ENCODE measurements at places on chromosomes 3 and 15. TPM values are rescaled to one million over a fixed set of nuclear protein-coding genes. Genes with fewer than 3 reads are reported as not detected.

DNA sequence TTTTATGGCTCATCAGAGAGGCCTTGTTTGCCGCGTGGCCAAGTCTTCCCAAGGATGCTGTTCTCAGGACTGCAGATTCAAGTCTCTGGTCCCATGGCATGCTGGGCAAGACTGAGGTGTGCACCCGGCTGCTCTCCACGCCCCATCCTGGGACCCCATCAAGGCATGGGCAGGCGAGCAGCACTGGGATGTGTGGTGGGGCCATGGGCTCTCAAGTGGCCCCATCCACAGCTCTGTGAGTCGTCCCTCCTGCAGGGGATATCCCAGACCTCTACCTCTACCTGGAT is 13.1 kb upstream of the GP9 start:
- DNase-seq = no peak

- DNase-seq = no peak
Measured at GRCh38 chr3:67704322-67704721, 49.9 kb upstream of the SUCLG2 start.

- DNase-seq = no peak
Measured at GRCh38 chr3:54599716-54600115, 328.1 kb downstream of the LRTM1 start.

DNA sequence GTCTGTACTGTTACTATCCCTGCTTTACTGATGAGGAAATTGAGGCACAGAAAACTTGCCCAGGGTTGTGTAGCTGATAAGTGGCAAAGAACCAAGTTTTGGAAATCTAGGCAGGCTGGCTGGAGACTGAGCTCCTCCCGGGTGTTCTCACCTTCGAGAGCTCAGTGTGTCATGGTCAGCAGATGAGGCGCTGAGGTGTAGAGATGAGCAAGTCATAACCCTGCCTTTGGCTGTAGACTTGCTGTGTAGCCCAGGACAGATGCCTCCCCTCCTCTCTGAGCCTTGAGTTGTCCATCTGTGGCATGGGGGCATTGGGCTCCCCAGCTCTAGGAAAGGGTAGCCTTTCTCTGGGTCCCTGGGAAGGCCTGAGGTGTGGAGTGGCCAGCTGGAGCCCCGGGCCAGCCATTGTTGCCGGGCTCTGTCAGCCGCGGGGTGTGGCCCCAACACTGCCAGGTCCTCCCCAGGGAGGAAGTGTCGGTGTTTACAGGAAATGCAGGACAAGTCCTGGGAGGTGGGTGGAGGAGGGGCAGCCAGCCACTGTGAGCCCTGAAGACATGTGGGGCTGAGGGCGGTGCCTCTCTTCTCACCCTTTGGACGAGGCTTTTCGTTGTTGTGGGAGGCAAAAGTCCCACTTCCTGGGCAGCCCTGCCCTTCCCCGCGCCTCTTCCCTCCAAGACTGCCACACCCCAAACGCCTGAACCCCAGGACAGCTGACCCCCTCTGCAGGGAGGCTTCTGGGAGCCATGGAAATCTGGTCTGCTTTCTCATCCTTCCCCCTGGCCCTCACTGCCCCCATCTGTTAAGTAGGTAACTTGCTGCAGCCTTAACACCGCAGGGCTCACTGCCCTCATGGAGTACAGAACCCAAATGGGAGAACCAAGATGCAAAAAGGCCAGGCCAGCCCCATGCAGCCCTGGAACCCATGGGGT is 29.1 kb downstream of the FGD5 start:
- DNase-seq = no peak

DNA sequence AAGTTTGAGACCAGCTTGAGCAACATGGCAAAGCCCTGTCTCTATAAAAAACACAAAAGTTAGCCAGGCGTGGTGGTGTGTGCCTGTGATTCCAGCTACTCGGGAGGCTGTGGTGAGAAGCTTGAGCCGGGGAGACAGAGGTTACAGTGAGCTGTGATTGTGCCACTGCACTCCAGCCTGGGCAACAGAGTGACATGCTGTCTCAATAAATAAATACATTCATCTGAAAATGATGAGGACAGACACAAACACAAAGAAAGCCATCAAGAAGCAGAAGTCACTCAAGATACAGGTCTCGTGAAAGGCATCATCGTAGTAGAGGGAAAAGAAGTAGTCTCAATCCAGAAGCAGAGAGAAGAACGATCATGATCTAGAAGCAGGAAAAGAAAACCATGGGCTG is 18.1 kb downstream of the AP3S2 start:
- DNase-seq = no peak

- no peak for DNase-seq
Measured at GRCh38 chr3:186997061-186997460, 66.7 kb downstream of the ST6GAL1 start.

The CCNDBP1 gene
- total RNA-seq = 21.7 TPM

All from Caco-2 (cell line).